ENCODE measurements at places on chromosomes 3 and 15.
A peak's percentile ranks its signal among the peaks of the same experiment; 100 is the strongest.

GRCh38 chr3:130386604-130387263, 41.3 kb downstream of the COL6A5 start:
- peak; percentile 65 for DNase-seq

DNA sequence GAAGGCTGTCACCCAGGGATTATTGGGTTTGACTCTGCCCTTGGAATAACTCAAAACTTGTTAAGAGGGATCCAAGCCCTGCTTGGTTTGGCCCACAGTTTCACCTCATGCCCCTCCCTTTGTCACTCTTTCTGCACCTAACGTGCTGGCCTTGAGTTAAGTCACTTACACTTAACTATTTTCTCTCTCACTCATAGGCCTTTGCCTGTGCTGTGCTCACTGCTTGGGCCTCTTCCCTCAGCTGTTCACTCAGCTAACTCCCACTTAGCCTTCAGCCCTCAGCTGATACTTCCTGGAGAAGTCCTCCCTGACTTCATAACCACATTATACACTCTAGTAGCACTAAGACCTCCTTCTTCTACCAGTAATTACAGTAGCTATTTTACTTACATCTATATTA, 133.3 kb downstream of the CMSS1 start:
- no peak for DNase-seq

GRCh38 chr3:71109241-71109976, 474.1 kb downstream of the FOXP1 start:
- peak; percentile 83 for DNase-seq

DNA sequence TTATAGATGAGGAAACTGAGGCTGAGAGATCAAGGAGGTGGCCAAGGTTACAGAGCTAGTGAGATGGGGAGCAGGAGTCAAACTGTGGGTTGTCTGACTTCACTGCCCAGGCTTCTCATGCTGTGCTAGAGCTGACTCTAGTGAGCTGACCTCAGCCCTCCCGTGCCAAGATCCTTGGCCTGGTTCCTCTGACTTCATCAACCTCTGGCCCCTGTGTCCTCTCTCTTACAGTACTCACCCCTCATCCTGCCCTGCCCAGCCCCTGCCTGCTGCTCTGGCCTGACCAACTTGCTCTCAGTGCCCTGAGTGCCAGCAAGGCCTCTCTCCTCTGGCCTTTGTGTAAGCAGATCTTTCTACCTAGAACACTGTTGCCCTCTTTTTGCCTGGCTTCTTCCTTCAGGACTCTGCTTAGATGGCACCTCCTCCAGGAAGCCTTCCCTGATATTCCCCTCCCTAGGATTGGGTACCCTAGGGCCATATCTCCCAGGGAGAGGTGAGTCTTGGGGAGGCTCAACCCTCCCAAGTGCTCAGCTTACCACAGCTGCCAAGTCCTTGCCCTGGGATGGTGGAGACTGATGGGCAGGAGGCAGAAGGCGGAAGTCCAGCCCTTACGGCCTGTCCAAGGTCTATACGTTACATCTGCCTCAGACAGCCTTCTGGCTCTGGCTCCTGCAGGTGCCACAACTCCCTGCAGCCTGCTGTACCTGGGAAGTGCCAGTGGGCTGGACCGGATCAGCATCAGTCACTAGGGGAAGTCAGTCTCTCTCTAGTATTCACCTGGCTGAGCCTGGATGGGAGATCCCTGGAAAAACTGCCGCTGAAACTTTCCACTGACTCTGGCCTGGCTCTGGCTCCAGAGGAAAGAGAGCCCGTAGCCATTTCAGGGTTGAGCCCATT, 36.3 kb upstream of the FAM107A start:
- no peak for DNase-seq

- no peak for DNase-seq
These were observed 155.7 kb downstream of the SV2B start for GRCh38 chr15:91255670-91256192.

GRCh38 chr3:71956069-71956340, 171.1 kb upstream of the PROK2 start:
- DNase-seq: peak; percentile 37

- DNase-seq: no peak
These were observed 376.6 kb upstream of the SLCO3A1 start for GRCh38 chr15:91476861-91477260.

GRCh38 chr3:193190146-193190786, 50.8 kb upstream of the PLAAT1 start:
- peak; percentile 2 for DNase-seq

- no peak for DNase-seq
These were observed 95.4 kb upstream of the CCDC80 start for GRCh38 chr3:112736386-112736785.

- no peak for DNase-seq
These were observed 57.5 kb downstream of the CACNA2D2 start for GRCh38 chr3:50445919-50446318.

GRCh38 chr3:32313723-32314473, 75.4 kb downstream of the CMTM8 start:
- DNase-seq: peak; percentile 45

DNA sequence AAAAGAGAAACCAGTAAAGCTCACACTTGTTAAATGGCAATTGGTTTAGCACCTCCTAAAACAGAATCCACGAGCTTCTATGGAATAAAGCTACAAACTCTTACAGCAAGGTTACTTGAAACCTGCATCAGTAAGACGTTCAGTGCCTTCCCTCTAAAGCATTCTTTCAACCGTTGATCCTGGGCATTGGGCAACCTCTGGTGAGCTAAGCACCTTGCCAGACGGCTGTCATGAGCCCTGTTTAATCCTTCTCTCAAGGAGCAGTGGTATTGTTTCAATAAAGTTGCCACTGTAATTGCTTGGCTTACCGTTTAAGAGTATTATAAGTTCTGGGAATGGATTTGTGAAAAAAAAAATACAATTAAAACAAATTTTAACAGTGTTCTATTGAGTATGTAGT, 75.0 kb downstream of the COL8A1 start:
- no peak for DNase-seq

Measured in choroid plexus epithelial cell (primary cell).